NCI-H1092 (cell line): ENCODE measurements at places on chromosomes 3 and 15.
A peak's percentile ranks its signal among the peaks of the same experiment; 100 is the strongest.

GRCh38 chr3:153624310-153625030, 462.4 kb downstream of the RAP2B start:
- DNase-seq, result no peak

GRCh38 chr3:179015551-179016020, 56.0 kb downstream of the ZMAT3 start:
- DNase-seq, result peak; percentile 60

GRCh38 chr3:50447290-50447840, 56.1 kb downstream of the CACNA2D2 start:
- DNase-seq, result no peak

GRCh38 chr15:94893091-94893490, 661.7 kb downstream of the MCTP2 start:
- no peak for DNase-seq

DNA sequence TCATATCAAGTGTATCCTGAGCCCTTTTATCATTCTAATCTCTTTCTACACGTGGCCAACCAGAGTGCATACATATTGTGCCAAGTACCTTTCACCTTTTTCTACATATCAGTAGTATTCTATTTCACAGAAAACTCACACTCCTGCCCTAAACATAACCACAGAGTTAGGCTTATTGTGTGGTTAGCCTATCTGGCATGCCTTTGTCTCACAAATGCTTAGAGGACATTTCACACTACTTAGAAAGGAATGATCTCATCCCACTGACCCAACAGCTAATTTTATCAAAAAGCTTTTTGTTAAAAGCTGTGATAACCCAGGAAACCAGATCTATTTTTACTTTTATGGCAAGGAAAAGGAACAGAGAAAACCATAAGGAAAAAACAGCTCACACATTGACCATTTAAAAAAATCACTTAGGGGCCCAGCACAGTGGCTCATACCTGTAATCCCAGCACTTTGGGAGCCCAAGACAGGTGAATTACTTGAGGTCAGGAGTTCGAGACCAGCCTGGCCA, 17.8 kb upstream of the MAP4 start:
- DNase-seq, result no peak

DNA sequence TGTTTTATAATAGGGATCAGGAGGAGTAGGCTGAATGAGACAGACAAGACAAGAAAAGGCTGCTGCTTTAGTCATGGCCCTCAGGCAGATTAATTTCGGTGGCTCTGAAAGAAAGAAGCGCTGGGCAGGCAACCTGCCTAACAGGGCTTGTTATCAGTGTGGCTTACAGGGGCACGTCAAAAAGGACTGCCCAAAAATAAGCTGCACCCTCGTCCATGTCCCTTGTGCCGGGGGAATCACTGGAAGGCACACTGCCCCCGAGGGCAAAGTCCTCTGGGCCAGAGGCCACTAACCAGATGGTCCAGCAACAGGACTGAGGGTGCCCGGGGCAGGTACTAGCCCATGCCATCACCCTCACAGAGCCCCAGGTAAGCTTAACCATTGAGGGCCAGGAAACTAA, 188.5 kb downstream of the IGSF11 start:
- DNase-seq, result no peak

GRCh38 chr3:49035281-49035680, 6.1 kb upstream of the IMPDH2 start:
- DNase-seq, result no peak

DNA sequence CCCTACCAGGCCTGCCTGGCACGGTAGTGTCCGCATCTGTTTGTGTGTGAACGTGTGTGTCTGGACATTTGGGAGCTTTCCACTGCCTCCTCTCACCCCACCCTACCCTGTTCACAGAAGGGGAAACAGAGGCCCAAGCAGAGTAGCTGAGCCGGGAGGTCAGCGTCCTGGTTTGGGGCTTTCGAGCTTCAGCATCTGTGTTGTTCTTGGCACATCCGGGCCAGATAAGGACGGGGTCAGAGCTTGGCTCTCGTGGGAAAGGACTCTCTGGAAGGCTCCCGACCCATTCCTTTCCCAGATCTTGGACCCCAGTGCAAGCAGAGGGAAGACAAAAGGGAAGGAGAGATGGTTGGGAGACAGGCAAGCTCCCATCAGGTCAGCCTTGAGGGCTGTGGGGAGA, 6.3 kb upstream of the PTH1R start:
- DNase-seq, result no peak

DNA sequence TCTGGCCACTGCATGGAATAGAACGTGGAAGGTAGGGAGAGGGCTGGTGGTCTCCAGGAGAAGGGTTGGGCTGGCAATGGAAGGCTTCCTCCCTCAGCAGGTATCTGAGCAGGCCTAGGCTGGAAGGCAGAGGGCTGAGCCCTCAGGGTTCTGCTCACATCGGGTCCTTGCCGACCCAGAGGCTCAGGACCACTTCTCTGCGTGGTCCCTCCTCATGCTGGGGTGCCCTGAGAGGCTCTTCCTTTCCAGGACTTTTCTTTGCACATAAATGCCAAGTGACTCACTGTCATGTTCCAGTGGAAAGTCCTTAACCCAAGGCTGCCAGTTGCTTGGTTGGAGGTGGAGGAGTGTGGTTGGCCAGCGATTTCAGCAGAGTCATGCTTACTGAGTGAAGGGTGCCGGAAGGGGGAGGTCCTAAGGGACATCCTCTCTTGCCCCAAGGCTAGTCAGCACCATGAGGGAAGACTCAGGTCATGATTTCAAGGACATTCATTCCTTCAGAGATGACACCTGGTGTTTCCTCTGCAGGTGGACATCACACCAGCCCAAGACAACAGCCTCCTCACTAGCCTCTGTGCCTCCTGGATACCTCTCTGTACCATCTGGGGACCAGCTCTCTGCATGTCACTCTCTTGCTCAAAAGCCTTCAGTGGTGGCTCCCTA, 8.2 kb downstream of the SLC6A6 start:
- DNase-seq, result no peak

- no peak for DNase-seq
Measured at GRCh38 chr3:108486941-108487340, 23.5 kb downstream of the MYH15 start.

GRCh38 chr3:196872316-196872715, 4.6 kb downstream of the SENP5 start:
- DNase-seq, result no peak

DNA sequence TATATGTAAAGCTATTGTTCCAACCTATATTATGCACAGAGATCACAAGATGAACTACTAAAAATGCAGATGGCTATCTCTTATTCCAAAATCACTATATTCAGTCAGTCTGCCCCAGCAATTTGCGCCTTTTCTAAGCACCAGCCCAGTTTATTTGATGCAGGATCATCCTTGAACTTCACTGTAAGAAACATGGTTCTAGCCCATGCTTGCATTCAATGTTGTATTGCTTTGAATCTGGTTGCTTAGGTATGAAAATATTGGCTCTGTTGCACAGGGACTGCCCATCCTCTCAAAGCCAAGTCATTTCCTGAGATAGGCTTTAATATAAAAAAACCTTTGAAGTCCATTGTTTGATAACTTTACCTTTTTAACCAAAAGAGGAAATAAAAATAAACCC, 170.5 kb upstream of the LRIG1 start:
- no peak for DNase-seq

DNA sequence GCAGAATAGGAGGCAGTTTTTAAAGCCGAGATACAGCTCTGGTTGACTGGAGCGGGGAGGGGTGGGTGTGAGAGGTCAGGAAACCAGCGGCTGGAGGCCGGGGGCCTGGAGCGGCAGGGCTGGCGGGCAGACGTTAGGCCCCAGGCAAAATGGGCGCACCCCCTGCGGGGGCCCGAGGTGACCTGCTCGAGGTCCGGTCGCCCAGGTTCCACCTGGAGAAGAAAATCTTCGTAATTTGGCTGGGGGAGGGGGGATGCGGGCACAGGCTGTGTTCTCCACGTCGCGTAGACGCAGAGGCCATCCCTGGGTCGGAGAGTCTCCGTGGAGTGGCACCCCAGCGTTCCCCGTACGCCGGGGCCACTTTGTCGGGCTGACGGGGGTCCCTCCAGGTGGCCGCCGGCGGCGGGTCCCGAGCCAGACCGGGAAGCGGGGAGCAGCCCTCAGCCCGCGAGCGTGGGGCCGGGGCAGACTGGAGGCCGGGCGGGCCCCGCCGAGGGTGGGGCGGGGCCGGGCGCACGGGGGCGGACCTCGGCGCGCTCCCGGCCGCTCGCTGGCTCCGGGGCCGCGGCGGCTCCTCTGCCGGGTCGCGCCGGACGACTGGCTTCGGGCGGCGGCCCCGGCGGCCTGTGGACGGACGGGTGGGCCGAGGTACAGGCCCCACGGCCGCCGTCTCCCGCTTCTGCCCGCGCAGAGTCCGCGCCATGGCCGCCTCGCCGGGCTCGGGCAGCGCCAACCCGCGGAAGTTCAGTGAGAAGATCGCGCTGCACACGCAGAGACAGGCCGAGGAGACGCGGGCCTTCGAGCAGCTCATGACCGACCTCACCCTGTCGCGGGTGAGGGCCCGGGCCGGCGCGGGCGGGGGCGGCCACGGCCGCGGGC, at the start of gene CRTC3:
Gene CRTC3 (plus strand): TSS at position 553 of the 879 bp plus-strand sequence. CDS start 149 bp downstream, at position 702.
- no peak for DNase-seq

- DNase-seq, result no peak
Measured at GRCh38 chr3:44926921-44927320, 49.1 kb downstream of the ZDHHC3 start.

DNA sequence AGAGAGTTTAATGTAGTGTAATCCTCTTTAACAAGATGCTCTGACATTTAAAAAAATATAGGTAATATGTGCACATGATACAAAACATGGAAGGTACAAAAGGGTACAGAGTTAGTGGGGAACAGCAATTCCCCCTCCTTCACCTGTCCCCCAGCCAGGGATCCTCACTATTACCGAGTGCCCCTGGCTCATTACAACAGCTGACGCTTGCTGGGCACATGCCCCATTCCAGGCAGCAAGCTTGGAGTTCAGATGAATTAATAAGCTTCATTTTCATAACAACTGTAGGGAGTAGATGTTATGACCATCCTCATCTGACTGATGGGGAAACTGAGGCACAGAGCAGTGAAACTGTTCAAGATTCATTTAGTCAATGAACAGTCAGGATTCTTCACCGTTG, 41.2 kb downstream of the PCSK6 start:
- DNase-seq, result no peak

- peak; percentile 29 for DNase-seq
Measured at GRCh38 chr3:129626744-129627349, 20.4 kb upstream of the PLXND1 start.

- no peak for DNase-seq
Measured at GRCh38 chr3:68062926-68063325, 408.5 kb upstream of the SUCLG2 start.

DNA sequence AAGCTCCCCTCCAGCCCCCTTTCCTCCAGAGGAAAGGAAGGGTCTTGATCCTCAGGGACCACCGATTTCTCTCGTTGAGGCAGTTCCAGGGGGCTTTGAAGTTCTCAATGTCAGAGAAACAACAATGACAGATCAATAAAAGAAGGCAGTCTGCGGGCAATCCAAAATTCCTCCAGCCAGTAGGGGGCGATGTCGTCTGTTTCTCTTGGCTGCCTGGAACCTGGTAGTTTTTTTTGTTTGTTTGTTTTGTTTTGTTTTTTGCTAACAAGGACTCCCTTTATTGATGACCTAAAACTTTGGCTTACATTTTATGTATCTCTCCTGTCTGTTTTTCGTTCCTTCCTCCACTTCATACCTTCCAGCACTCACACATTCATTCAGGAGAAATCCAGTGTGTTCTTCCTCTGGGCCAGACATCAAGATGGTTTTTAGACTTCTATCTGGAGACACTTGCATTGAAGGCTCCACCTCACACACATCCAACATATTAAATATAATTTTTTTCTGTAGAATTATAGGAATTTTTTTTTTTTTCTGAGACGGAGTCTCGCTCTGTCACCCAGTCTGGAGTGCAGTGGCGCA, 276.6 kb downstream of the RPLP1 start:
- DNase-seq, result no peak

- DNase-seq, result no peak
Measured at GRCh38 chr15:90819390-90819789, 49.0 kb upstream of the FURIN start.

- no peak for DNase-seq
Measured at GRCh38 chr3:43405888-43406642, 119.7 kb downstream of the SNRK start.

- no peak for DNase-seq
Measured at GRCh38 chr3:64829331-64829730, 141.5 kb upstream of the ADAMTS9 start.

DNA sequence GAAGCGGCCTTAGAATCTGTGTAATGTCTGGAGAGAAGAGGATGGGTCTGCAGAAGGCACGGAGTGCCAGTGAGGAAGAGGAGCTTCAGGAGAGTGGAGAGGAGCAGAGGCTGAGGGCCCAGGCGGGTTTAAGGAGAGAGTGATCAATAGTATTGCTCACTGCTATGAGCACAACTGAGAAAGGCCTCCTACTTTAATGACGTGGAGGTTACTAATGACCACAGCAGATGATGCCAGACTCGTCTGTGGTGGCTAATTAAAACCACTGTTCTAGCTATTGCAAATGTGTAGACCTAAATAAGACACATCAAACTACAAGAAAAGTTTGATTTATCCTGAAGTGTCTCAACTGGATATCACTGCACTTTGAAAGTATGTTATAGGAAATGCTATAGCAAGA, 33.2 kb downstream of the MTMR10 start:
- no peak for DNase-seq

DNA sequence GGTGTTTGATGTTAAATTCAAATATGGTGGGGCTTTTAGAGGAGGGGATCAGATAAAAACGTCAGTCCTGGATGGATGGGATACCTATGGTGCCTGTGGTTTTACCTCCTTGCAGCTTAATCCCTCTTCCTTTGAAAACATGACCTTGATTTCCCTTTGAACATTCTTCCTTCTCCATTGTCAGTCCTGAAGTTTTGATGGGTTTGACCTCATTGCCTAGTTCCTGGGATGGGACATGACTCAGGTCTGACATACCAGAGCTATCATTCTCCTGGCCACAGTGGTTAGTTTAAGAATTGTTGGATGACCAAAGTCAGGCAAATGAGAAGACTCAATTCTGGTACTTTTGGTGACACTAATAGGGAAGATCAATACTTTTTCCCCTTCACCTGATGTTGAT, 87.2 kb downstream of the PRICKLE2 start:
- no peak for DNase-seq

- DNase-seq, result peak; percentile 11
Measured at GRCh38 chr3:58994746-58995330, 55.0 kb downstream of the CFAP20DC start.

GRCh38 chr15:77075528-77075927, 4.6 kb upstream of the TSPAN3 start:
- DNase-seq, result no peak

- no peak for DNase-seq
Measured at GRCh38 chr15:55909036-55909811, 84.2 kb downstream of the NEDD4 start.
